ENCODE measurements at places on chromosomes 12 and 14.
A peak's percentile ranks its signal among the peaks of the same experiment; 100 is the strongest.

DNA sequence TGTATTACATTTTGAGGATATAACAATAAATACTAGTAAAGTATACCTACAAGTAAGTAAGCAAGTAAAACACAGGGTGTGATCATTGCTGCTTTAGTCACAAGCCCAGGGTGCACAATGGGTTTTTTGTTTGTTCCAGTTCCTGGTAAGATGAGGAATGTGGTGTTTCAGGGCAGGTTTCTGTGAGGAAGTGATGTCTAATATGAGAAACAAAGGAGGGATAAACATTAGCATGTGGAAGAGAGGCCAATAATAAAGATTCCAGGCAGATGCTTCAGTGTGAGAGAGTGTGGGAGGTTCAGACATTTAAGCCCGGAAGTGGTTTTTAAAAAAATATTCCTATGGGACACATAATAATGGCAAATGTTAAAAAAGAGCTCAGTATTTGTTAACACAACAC, 808.1 kb upstream of the USP15 start:
- DNase-seq, result no peak

DNA sequence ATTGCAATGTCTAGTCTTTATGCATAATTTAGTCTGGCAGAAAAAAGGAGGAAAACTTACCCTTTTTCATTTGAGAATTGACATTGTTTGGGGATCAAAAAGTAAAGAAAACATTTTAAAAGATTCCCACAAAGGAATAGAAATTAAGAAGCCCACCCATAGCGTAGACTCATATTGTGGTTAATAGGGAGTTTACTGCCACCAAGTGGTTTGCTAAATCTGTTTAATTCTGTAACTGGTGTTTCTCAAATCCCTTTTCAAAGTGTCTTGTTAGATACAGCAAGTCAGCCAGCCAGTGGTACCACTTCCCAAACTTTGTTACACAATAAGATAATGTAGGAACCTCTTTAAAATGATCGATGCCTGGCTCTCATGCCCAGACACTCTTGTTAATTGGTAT, 180.3 kb downstream of the IPO8 start:
- no peak for DNase-seq

GRCh38 chr14:104865081-104865630, at the start of gene CEP170B:
TSS of gene CEP170B (plus strand) at chr14:104865268. CDS start at chr14:104868451, 3,183 bp downstream.
- DNase-seq, result no peak

- DNase-seq, result no peak
Measured at GRCh38 chr14:60079723-60080122, 12.0 kb upstream of the PCNX4 start.

GRCh38 chr12:113598815-113599406, 127.2 kb upstream of the LHX5 start:
- DNase-seq, result no peak

DNA sequence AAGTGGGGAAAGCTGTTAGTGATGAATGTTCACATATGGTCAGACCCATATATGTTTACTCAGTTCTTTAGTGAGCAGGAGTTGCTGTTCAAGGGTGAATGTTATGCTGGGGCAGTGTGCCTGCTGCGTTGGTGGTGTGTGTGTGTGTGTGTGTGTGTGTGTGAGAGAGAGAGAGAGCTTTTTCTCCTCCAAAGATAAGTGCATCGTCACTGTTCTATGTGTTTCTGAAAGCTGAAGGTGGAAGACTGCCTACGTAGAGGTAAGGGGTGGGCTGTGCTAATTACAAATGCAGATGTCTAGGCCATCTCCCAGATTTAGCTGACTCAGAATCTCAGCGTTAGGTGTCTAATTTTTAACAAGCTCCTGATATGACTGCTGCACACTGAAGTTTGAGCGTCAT, 10.5 kb downstream of the GABARAPL1 start:
- no peak for DNase-seq

GRCh38 chr12:46473634-46474329, 101.2 kb upstream of the SLC38A2 start:
- DNase-seq, result peak; percentile 80

DNA sequence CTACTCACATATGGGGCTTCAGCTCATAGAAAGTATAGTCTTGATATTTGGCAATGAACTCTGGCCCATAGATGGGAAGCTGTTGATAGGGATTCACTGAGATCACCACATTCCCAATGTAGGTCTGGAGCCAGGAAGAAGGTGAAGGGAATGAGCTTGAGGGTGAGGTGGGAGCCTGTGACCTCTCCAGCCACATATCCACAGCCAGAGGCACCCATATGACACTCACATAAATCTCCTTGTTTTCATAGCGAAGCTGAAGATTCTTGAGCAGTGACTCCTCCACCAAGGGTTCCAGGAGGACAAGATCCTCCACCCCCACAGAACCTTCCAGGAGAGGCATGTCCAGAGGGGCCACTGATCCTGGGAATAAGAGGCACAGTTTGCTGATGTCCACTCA, 1.9 kb downstream of the MYO1A start:
- DNase-seq, result no peak

GRCh38 chr12:105561546-105562198, 231.2 kb downstream of the C12orf75 start:
- DNase-seq, result no peak

DNA sequence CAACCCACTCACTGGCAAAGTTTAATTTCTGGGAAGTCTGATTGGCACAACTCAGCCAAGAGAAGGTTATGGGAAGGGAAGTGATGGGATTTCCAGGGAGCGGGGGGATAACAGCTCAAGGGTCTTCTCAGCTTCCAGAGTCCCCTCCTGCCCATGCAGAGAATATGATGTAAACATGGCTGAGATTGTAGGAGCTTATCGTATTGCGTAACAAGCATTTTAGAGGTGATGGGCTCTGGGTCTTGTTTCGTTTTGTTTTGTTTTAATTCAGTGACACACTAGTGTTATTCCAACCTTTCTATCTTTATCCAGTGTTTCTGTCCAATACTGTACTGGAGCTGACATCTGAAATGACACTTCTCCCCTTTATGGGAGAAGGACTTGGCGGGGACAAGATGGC, 762.1 kb upstream of the TMEM132C start:
- DNase-seq, result no peak

GRCh38 chr14:74552623-74553022, 59.1 kb downstream of the ISCA2 start:
- no peak for DNase-seq

DNA sequence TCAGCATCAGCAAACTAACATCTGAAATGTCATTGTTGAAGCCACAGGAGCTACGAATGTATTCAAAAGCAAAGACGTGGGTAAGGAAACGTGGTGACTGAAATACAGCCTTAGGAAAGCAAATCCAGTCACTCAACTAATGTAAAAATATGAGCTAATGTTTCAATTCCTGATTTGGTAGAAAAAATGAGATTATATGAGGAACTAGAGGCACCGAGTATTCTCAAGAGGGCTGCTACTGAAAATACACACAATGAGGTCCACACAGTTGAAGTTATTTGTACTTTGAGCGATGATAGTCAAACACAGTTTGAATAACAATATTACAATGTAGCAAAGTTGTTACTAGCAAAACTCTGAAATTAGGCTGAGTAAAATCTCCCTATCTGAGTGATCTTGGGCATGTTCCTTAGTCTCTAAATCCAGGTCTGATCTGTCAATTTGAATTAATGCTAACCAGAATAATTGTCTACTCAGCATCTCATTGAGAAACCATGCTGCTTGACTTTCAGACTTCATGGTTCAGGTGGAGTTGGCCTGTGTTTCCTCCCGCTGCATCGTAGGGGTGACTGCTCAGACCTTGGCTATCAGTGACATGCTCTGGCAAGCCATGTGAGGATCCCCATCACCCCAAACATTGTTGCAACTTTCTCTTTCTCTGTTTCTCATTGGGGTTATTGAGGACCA, 467.1 kb upstream of the SOX5 start:
- DNase-seq, result no peak

DNA sequence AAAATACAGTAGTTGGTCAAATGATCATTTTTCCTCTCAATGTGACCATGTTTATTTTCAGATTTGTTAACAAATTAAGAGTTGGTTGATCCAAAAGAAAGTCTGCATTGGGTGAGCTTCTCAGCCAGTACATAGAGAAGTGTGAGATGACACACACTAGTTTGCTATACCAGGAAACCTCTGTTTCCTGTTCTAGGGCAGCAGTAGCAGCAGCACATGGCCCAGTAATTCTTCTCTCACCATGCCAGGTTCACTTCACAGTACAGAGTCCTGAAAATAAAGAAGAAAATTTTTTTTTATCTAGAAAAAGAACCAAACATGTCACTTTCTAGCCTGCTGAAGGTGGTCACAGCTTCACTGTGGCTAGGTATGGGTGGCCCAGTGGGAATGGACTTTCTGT, 250.2 kb upstream of the OR4E1 start:
- no peak for DNase-seq

- no peak for DNase-seq
Measured at GRCh38 chr12:42761601-42762350, 172.2 kb upstream of the PRICKLE1 start.

DNA sequence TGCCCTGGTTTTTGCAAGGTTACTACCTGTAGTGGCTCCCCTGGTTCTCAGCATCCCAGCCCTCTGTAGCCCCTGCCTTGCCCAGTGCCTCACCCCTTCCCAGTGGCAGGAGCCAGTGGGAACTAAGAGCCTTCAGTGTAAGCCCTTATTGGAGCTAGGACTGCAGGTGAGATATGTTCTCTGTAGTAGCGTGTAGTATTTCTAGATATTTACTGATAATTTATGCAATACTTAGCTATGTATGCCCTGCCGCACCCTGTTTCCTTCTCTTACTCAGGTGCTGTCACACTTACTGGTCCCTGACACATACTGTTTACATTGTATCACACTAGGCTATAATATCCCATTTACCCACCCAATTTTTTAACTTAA, 3.6 kb downstream of the BMAL2 start:
- DNase-seq, result no peak

DNA sequence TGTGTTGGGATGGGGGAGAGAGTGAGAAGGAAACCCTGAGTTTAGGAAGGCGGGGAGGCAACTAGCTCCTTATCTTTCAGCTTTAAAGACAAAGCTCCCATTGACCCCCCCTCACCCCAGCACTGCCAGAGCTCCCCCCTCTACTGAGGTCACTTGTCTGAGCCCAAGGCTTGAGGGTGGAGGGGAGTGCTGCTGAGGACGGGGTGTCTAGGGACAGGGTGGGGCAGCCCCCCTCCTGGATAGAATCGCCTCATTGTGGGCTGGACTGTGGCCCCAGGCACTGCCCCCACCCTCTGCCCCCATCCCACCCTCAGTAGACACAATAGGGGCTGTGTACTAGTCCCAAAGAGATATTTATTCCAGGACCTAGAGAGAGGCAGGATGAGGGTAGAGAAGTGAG, 3.0 kb downstream of the ERBB3 start:
- DNase-seq, result no peak

DNA sequence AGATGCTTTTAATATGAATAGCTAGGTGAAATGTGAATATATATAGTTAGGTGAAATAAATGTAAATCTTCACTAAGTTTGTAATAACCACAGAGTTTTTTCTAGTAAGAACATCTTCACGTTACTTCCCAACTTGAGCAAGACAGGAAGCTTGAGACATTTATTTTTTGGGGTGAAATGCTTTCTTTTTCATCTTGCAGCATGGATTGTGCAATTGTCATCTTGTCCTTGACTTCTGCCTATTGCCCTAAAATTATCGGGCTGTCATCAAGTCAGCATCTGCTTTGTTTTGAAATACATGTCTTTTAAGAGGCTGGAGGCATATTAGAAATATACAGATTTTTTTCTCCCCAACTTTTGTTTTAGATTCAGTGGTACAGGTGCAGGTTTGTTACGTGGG, 433.9 kb downstream of the PCNX1 start:
- no peak for DNase-seq

- no peak for DNase-seq
Measured at GRCh38 chr12:49537231-49537751, 1.5 kb upstream of the KCNH3 start.

DNA sequence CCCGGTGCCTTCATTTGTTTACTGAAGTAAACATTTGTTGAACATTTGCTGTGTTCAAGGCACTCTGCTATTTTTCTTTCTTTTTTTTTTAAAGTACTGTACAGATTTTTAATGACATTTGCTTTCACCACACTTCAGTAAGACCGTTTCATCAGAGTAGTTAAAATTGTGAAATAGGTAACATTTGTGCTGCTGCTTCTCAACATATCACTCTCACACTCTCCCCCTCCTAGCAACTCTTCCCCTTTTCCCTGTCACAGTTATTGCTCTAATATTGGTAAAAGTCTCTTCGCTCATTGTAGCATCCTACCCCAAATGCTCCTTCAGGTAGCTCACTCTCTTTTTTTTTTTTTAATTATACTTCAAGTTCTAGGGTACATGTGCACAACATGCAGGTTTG, 49.6 kb downstream of the SRGAP1 start:
- no peak for DNase-seq

GRCh38 chr12:5187136-5187535, 143.5 kb downstream of the KCNA5 start:
- no peak for DNase-seq

- DNase-seq, result no peak
Measured at GRCh38 chr14:86673523-86673969, 1143.6 kb downstream of the FLRT2 start.

GRCh38 chr14:94619297-94619696, 7.1 kb downstream of the SERPINA3 start:
- no peak for DNase-seq

DNA sequence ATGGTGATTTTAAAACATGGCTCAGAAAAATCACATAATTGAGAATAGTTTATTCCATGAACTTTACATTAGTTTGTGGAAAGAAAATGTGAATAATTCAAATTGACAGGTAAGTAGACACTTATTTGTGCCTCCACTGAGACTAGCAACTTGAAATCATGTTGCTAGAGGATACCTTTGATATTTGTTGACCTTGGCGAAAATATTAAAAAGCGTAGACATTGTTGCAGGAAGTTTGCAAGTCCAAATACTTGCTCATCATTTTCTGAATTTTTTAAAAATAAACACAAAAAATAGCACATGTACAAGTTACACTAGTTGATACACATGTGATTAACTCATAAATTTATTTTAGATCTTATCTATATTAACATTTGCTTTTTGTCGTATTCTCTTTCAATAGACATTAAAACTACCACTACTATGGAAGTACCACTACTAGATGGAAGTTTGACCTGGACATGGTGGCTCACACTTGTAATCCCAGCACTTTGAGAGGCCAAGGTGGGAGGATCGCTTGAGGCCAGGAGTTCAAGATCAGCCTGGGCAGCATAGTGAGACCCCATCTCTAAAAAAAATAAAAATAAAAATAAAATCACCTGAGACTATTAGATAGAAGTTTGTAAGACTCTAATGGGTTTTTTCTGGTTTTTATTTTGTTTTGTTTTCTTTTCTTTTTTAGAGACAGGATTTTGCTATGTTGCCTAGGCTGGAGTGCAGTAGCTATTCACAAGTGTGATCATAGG, 24.3 kb downstream of the VEZT start:
- DNase-seq, result no peak

DNA sequence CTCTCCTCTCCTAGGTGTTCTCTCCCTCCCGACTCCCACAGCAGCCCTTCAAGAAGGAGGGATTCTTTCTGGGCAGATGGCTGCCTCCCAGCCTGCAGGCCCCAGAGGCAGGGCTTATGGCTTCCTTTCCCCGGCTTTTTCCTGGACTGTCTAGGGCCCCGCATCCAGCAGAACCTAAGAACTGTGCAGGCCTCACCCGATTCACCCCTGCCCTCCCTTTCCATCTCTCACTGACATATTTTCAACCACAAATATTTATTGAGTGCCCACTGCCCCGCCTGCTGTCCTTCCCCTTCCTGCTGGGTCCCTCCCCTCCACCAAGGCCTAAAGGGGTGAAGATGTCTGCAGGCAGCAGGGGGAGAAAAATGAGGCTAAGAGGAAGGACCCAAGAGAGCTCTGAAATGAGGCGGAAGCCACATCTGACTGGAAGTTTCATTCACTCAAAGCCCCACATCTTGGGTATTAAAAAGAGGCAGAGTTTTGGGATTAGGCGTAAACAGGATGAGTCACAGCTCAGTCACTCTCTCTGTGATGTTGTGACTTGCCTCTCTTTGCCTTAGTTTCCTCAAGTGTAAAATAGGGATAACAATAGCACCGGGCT, 2.9 kb downstream of the SCNN1A start:
- DNase-seq, result peak; percentile 44

All from AG09319 (cell line).